ENCODE measurements at places on chromosomes 11 and 22.

- DNase-seq: no peak
Measured at GRCh38 chr22:29143941-29144785, 61.5 kb upstream of the EMID1 start.

- DNase-seq: no peak
Measured at GRCh38 chr11:36271794-36272407, 17.3 kb downstream of the COMMD9 start.

- peak; percentile 83 for DNase-seq
Measured at GRCh38 chr22:50530877-50531545, 1.2 kb upstream of the TYMP start.

- DNase-seq: no peak
Measured at GRCh38 chr22:24186892-24187670, 5.8 kb downstream of the SUSD2 start.

DNA sequence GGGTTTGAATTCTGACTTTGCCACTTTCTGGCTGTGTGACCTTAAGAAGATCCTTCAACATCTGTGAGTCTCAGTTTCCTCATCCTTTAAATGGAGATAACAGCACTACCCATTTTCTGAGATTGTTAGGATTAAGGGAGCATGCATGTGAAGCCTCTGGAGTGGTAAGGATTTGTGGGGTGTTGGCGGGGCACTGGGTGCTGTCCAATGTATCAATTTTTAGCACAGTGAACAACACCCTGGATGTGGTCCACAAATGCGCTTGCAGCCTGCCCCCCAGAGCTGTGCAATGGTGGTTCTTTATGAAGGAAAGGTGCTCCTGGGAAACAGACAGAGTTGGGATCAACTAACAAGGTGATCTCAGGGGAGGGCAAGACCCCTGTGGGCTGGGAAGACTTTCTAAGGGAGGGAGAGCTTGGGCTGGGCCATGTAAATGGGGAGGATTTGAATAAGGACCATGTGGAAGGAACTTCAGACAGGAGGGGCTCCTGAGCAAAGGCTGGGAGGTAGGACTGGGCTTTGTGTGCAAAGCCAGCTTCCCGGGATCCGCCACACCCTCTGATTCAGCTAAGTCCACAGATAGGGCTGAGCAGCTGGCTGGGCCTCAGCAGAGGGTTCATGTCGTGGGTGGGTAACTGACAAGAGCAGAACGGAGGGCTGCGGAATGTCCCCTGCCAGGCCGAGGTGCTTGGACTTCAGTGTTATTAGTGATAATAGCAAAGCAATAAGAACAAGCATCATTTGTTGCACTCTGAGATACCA, 22.7 kb upstream of the RASD2 start:
- DNase-seq: peak; percentile 50

DNA sequence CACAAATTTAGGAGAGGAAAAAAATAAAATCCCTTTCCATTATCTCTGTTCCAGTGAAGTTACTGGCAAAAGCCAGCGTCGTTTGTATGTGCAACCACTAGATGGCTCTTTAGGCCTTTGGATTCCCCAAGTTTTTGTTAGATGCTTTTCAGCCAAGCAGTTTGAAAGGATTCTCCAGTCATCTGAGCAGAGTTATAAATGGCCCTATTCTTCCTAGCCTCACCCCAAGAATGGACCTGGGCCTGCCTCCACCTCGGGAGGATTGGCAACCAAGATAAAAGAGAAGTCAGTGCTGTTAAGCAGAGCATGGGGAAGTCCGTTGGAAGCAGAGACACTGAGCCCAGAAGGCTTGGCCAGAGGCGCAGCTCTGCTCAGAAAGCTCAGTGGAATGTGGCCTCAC, 15.4 kb downstream of the FAM181B start:
- DNase-seq: peak; percentile 66

Data from fibroblast of the aortic adventitia (primary cell).